ENCODE measurements at places on chromosomes 12 and 14.

DNA sequence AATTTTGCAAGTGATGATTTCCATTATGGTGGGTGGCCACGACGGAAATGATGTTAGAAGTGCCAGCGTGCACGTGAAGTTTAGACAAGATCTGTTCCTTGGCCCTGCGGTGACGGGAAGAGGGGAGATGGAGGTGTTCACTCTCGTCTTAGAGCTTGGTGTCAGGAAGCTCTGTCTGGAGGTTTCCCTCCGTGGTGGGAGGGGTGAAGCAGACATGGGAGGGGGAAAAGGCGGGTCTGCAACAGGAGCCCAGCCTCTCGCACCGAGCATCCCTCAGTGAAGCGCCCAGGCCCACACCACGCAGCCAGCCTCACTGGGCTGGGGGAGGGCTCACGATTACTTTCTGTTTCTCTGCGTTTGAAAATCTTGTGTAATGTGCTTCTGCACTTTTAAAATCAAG, 26.3 kb downstream of the EML1 start:
- no peak for DNase-seq

- no peak for DNase-seq
These were observed 48.5 kb downstream of the TBK1 start for GRCh38 chr12:64500394-64500793.

DNA sequence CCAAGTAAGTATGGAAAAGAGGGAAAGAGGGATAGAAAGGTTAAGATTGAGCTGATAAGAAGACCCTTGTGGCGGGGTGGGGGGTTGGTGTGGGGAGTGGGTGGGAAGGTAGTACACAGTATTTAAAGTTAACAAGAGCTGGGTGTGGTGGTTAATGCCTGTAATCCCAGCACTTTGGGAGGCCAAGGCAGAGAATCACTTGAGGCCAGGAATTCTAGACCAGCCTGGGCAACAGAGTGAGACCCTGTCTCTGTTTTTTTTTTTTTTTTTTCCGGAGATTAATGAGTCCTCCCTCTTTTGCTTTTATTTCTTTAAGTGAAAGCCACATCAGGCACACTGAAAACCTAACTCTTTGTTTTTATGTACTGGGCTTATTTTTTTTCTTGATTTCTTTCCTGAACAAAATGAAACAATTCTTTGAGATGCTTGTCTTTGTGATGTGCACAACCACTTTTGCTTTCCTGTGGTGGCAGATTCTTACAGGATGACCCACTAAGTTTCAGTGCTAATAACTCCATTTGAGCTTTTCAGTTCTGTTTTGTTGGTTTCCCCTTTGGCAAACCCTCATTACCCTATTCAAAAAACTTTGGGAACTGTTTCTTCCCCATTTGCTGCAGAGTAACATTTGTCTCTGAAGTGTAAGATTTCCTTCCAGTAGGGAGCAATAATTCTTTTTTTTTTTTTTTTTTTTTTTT, 54.8 kb downstream of the WNK1 start:
- DNase-seq, result no peak

DNA sequence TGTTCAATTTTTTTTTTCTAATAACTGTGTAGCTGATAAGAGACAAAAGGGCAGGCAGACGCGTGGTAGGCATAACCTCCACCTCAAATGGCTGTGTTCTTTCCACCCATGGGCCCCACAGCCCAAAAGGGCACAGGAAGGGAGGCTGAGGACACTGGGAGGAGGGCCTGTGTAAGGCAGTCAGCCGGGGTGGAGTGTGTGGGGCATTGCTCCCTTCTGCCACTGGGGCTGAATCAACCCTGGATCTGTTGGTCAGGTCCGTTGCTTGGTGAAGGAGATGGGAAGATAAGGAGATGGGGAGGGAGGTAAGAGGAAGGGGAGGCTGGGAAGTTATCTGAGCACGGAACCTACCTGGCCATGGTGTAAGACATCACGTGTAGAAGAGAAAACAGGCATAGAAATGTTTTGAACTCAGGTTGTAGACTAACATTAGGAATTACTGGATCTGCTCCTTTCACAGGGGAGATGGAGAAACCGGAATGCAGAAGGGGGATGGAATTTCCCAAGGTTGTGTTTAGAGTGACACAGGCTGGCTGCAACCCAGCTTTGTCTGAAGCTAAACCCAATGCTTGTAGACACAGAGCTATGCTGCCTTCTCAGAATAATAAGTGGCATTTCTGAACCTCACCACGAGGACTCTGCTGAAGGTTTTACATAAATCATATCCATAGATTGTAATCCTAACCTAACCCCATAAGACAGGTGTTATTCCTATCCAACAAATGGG, 138.5 kb upstream of the NOS1 start:
- no peak for DNase-seq

DNA sequence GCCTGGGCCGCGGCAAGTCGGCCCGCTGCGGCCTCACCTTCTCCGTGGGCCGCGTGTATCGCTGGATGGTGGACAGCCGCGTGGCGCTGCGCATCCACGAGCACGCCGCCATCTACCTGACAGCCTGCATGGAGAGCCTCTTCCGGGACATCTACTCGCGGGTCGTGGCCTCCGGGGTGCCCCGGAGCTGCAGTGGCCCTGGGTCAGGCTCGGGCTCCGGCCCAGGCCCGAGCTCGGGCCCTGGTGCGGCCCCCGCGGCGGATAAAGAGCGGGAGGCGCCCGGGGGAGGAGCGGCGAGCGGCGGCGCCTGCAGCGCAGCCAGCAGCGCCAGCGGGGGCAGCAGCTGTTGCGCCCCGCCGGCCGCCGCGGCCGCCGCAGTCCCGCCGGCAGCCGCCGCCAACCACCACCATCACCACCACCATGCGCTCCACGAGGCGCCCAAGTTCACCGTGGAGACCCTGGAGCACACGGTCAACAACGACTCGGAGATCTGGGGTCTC, 226.2 kb upstream of the CRY1 start:
- DNase-seq, result no peak

GRCh38 chr14:29653303-29653702, 274.3 kb downstream of the PRKD1 start:
- no peak for DNase-seq

GRCh38 chr12:123035841-123036240, 55.4 kb downstream of the ARL6IP4 start:
- no peak for DNase-seq

DNA sequence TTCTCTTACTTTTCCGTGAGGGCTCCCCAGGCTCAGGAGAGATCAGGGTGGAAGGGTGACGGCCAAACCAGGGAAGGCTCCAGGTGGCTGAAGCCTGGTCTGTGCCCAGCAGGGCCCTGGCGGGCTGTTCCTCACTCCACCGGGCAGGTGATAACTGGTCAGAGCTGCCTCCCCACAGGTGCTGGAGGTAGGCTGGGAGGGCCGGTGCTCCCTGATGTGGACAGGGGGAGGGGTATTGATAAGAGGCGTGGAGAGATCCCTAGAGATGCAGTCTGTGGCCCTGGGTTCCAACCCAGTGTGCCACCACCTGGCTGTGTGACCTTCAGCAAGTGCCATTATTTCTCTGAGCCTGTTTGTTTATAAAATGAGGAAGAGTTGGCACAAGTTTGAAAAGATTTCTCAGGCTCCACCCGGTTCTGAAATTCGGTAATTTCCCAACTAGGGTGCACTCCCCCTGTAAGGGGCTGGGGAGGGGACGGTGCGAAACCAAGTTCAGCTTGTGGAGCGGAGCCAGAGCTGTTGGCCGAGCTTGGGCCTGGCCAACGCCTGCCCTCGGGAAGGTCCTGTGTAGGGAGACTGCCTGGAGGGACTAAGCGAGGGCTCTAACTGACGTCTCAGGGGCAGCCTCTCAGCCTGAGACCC, 1.0 kb upstream of the NR4A1 start:
- no peak for DNase-seq

DNA sequence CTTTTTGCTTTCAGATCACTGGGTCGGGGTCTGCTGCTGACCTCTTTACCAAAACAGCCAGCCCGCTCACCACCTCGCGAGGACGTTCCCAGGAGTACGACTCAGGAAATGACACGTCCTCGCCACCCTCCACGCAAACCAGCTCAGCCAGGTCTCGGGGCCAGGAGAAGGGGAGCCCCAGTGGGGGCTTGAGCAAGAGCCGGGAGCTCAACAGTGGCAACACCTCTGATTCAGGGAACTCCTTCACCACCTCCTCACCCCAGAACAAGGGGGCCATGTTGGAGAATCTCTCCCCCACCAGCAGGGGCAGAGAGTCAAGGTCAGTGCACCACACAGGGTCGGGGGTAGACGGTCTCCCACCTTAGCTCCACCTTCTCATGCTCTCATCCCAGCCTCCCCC, 33.4 kb upstream of the HSPB8 start:
- DNase-seq, result no peak

DNA sequence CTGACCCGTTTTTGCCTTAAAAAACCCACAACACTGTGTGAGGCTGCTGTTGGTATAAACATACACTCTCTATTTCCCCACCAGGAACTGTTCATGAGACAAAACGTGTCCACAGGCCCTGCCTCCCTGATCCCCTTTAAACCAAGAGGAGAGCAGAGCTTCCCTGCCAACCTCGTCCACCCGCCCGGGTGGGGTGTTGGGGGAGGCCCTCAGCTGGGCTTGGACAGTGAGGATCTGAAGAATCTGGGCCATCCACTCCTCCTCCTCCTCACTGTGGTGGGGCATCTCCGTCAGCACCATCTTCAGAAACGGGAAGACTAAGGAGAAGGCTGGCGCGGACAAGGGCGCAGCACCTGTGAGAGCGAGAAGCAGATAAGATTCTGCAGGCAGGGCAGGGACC, 36.8 kb downstream of the GCN1 start:
- DNase-seq, result no peak

GRCh38 chr12:125467363-125467762, 402.1 kb downstream of the AACS start:
- no peak for DNase-seq

DNA sequence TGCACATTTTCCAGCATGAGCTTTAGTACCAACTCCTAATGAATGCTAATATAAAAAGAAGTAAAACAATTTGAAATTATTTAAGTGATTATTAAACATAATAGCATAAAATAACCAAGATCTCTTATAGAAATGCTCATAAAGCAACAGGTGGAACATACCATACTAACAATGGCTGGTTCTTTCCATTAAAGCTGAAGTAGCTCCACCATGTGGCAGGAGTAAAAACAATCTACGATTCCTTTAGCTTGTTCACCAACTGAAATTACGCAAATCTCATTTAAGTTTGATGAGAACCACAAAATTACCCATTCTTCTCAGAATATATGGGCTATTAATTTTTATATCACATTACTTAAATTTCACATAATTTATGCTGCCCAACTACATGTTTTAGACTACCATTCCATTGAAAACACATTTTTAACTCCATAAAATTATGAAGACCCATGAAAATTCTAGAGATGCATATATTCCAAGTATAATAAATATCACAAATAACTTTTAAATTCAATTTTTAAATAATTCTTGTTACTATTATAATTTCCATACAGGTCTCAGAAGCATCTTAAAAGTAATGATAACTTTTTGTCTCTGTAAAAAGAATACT, 213.6 kb downstream of the DAD1 start:
- no peak for DNase-seq

GRCh38 chr14:50773632-50774541, 57.1 kb downstream of the NIN start:
- no peak for DNase-seq

- no peak for DNase-seq
These were observed 4.8 kb downstream of the ARHGAP9 start for GRCh38 chr12:57474862-57475261.

- no peak for DNase-seq
These were observed 40.2 kb downstream of the B4GALNT3 start for GRCh38 chr12:499837-500458.

DNA sequence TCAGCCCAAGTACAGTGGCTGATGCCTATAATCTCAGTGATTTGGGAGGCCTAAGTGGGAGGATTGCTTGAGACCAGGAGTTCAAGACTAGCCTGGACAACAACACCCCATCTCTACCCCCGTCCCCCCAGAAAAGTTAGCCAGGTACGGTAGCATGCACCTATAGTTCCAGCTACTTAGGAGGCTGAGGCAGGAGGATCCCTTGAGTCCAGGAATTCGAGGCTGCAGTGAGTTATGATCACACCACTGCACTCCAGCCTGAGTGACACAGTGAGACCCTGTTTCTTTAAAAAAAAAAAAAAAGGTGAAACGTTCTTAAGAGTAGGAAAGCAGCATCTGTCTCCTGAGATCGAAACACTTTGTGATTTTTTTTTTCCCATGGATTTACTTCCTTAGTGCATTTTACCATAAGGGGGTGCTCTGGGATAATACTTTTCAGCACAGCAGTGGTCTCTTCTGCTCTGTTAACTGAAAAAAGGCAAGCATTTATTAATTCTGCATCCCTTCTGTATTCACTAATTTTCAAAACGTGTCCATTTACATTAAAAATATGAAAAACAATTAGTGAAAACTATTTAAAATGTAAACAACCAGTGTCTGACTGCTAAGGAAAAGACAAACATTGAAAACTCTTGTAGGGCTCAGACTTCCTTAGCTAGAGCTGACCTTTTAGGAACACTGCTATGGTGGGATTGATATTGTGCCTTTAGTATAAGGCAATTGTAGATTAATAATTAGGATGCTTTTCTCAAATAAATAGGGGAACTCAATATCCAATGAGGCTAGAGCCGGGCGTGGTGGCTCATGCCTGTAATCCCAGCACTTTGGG, 31.2 kb upstream of the USP44 start:
- peak; percentile 2 for DNase-seq

DNA sequence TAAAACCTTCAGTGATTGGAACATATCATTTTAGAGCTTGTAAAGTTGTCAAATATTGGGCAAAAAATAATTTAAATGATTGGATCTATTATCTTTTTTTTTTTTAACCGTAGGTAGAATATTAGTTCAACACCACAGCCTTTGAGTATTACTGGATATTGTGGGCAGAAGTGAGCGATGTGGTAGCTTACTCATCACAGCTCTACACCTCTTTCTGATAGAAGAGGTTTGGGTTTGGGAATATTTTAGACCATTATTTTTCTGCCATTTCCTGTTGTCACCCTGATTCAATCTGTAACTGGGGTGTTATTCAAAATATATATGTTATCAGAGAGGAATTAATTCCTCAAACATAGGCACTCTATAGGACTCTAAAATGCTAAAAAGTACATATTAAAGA, 34.8 kb upstream of the SLC38A2 start:
- DNase-seq, result no peak

- DNase-seq, result no peak
These were observed 27.0 kb upstream of the INSM2 start for GRCh38 chr14:35506927-35507326.

- DNase-seq, result no peak
These were observed 13.1 kb downstream of the APPL2 start for GRCh38 chr12:105222726-105223351.

DNA sequence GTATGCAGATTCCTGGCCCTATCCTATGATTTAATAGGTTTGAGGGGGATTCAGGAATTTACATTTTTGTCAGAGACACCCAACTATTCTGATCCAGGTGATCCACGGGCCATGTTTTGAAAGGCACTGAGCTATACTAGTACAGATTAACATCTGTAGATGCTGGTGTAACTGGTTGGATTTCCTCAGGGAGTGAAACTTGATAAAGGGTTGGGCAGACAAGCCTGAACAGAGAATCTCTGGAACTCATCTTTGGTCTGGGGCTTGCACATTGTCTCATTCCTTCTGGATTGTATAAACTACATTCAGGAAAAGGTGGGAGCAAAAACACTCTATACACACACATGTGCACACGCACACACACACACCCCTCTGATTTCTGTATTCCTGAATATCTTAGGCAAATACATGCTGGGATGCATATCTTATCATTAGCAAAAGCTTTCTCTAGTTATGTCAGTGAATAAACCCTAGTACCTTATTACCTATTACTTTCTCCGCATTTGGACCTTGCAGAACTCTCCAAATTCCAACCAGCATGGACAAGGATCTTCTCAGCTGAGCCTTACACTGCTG, 104.6 kb downstream of the SLC38A1 start:
- no peak for DNase-seq
